ENCODE measurements at places on chromosomes 16 and 17.

GRCh38 chr16:67543582-67543981 lies 15.0 kb downstream of the RIPOR1 start:
- DNase-seq = no peak

- DNase-seq = no peak
Observed at GRCh38 chr16:67820608-67821259, 14.0 kb downstream of the TSNAXIP1 start.

- DNase-seq = no peak
Observed at GRCh38 chr17:4381690-4382671, 15.5 kb upstream of the UBE2G1 start.

DNA sequence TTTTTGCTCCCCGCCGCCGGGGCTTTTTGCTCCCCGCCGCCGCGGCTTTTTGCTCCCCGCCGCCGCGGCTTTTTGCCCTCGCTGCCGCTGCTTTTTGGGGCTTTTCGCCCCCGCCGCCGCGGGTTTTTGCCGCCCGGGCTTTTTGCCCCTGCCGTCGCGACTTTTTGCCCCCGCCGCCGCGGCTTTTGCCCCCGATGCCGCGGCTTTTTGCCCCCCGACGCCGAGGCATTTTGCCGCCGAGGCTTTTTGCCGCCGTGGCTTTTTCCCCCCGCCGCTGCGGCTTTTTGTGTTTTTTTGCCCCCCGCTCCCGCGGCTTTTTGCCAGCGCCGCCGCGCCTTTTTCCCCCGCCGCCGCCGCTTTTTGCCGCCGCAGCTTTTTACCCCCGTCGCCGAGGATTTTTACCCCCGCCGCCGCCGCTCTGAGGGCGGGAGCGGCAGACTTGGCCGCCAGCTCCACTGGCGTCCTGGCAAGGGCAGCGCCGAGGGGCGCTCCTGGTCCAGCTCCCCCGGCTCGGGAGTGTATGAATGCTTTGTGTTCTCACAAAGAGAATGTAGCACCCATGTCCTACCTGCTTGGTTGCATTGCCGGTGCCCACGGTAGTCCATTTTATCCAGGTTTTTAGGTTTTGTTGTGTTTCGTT lies 151.7 kb downstream of the KCNJ18 start:
- no peak for DNase-seq

- no peak for DNase-seq
Observed at GRCh38 chr17:49547566-49547965, 28.1 kb upstream of the NXPH3 start.

- no peak for DNase-seq
Observed at GRCh38 chr17:43906951-43907424, 348 bp downstream of the MPP2 start.

DNA sequence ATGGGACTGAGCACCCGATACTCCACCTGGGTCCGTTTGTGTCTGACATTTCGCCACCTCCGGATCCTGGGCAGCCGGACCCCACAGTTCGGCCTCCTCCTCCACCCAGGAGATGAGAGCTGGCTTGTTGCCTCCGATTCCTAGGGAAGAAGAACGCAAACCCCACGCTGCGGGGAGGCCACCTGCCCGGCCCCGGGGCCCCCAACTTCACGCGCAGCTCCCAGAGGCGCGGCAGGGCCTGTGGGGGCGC lies 542 bp downstream of the ZNF764 start:
- DNase-seq = no peak

- no peak for DNase-seq
Observed at GRCh38 chr17:43814026-43814425, 18.9 kb downstream of the MPP3 start.

DNA sequence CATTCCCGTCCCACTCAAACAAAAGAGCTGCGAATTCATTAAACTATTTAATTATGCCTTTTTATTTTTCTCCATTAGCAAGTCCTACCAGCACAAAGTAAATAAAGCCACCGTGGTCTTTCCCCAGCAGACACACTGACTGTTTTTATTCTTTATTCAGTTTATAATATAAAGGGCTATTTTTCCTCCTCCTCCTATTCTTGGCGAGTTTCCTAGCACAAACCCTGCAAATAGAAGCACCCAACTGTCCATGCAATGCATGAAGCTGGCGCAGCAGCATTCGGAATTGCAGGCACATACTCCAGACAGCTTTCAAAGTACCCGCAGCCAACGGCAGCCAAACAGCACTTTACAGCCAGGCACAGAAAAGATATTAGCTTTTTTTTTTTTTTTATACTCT lies 583.4 kb upstream of the PSMD7 start:
- no peak for DNase-seq

DNA sequence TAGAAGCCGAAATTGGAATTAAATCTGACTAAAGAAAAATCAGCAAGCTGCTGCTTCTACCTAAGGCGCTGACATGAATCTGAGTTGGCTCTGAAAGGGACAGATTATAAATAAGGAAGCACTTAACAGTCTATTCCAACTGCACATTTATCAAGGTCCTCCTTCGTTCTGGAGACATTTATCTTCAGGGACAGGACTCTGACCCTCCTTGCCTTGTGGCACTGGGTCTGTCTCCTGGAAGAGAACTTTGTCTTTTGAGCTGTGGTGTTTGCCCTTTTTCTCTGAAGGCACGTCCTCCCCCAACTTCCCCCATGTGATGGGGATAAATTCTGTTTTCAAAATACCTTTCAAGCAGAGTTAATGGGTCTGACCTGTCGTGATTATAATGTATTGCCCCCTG lies 47.0 kb upstream of the MARCHF10 start:
- DNase-seq = no peak

- no peak for DNase-seq
Observed at GRCh38 chr16:86011532-86011931, 112.6 kb downstream of the IRF8 start.

DNA sequence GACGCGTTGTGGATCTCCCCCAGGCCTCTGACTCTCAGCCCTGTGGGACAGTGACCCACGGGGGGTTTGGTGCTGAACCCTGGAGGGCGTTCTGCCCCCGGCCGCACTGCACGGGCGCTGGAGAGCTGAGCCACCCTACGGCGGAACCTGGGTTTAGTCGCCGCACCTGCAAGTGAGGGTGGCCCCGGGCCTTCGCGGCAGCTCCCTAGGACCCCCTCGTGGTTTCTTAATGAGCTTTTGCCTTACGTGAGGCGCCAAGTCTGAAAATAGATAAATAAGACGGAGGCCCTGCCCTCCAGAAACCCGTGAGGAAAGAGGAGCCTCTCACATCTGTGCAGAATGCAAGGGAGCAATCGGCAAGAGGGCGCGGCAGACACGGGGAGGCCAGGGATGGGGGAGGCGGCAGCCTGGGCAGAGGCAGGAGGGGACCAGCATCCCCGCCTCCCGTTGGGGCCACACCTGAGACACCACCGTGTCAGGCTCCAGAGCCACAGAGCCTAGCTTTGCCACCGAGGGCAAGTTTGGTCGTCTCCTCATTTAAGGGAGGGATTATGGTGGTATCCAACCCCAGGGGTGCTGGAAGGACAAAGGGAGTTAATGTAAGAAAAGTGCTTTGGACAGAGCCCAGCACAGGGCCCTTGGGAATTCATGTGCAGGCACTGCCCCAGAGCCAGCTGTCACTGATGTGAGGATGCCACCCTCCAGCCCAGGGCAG lies 153.2 kb upstream of the CHMP6 start:
- no peak for DNase-seq

GRCh38 chr16:69404275-69404805 lies 18.5 kb upstream of the TERF2 start:
- peak; percentile 4 for DNase-seq

DNA sequence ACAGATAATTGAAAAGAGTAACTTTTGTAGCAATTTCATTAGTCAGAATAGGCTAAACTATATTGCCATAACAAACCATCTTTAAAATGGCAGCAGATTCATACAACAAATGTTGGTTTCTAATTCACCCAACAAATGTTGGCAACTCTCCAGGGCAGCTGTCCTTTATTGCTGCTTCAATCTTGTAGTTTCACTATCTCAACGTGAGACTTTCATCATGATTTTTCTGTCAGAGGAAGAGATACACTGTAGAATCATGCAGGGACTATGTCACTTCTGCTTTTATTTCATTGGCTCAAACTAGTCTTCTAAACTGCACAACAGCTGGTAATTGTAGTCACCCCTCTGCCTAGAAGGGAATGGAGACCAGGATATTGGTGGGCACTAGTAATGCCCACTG lies 174.2 kb downstream of the TANC2 start:
- no peak for DNase-seq

GRCh38 chr17:21500064-21500463 lies 123.9 kb downstream of the KCNJ12 start:
- DNase-seq = no peak

DNA sequence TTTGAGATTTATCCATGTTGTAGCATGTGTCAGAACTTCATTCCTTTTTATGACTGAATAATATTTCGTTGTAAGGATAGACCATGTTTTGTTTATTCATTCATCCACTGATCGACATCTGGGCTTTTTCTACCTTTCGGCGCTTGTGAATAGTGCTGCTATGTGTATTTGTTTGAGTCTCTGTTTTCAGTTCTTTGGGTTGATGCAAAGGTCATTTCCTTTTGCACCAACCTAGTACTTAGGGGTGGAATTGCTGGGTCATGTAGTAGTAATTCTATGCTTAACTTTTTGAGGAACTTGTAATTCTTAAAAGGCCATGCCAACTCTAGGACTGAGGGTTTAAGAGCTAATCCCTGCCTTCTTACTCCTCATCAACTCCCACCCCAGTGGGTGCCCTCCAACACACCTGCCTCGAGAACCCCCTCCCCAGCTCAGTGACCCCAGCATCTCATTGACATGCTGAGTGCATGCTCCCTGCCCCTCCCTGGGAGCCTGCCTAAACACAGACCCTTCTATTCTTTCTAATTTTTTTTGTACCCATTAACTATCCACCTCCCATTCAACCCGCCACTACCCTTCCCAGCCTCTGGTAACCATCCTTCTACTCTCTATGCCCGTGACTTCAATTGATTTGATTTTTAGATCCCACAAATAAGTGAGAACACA lies 51.2 kb downstream of the ABAT start:
- DNase-seq = no peak

DNA sequence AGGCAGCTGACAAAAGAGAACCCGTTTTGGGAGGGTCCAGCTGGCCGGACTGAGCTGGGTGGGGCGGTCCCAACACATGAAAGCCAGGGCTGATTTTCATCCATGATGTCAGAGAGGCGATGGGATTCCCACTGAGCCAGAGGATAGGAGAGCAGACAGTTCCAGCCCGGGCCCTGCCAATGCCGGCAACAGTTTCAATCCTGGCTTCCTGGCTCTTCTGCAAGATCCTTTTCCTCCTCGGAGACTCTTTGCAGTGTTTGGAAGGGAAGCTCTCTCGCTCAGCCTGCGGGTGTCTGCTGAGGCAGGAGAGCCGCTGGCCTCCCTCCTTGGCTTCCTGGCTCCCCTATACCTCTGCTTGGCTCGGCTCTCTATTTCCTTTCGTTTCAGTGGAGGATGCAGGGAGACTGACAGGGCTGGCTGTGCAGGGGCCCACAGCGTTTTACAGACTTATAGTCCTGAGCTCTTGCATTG lies 145.5 kb upstream of the SOX9 start:
- DNase-seq = no peak

DNA sequence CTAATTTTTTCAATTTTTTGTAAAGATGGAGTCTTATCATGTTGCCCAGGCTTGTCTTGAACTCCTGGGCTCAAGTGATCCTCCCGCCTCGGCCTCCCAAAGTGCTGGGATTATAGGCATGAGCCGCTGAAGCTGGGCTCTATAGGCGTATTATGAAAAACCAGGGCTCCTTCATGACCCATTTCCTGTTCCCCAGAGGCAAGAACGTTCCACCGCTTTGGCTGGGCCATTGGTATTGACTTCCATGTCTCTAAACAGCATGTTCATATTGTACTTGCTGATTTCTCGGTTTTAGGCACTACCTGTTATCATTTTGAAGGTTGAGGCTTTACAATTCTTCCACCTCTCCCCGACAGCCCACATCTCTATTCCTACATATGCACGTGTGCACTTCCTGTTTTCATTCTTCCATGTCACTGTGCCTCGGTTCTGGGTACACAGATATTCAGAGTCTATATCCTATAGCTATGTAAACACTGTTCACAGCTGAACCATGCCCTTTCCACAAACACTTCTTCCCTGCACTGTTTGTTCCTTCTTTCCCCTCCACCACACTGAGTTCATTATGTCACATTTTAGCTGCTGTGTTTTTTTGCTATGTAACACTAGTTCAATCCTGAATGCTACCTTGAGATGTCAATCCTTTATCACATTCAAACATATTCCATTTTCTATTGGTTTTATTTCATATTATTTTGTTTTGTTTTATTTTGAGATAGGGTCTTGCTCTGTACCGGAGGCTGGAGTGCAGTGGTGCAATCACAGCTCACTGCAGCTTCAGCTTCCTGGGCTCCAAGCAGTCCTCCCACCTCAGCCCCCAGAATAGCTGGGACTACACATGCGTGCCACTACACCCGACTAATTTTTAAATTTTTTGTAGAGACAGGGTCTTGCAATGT lies 16.8 kb upstream of the MAPK3 start:
- DNase-seq = no peak

GRCh38 chr16:89544113-89544512 lies 16.4 kb upstream of the RPL13 start:
- no peak for DNase-seq

DNA sequence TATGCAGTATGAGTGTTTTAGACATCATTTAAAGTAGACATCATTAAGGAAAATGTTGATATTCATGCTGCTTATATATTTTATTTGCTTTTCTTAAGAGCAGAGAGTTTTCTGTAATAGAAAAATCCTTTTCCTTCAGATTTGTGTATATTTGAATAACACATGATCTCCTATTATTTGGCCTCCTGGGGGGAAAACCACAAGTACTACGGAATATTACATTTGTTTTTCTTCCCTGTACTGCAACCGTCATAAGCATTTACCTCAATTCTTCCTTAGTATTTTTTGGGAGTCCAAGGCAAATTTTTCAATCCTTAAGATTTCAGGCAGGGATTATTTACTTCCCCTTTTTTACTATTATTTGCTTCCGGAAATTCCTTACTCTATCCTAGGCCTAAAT lies 6.0 kb downstream of the RSPRY1 start:
- DNase-seq = no peak

DNA sequence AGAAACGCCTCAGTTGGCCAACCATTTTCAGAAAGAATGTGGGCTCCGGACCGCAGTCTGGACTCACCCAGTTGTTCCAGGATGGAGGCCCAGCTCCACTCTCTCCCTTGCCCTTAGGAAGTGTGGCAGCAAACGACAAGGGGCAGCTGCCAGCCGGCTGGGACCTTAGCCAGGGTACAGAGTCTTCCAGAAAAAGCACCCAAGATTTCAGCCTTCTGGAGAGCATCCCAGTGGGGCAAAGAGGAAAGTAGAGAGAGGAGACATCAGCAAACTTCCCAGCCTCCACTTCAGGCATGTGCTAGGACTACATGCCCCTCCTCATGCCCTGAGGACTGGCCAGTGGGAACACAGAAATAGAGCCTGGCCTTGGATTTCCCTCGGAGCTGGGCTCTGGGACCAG lies 56.8 kb upstream of the SCNN1B start:
- no peak for DNase-seq

GRCh38 chr17:11547853-11548252 lies 50.4 kb upstream of the DNAH9 start:
- DNase-seq = no peak

GRCh38 chr16:22786284-22786683 lies 27.7 kb upstream of the HS3ST2 start:
- DNase-seq = no peak
